HT-29 (cell line): ENCODE measurements at places on chromosomes 2 and 18.

- no peak for DNase-seq
These were observed 58.2 kb downstream of the KDM3A start for GRCh38 chr2:86499326-86499725.

DNA sequence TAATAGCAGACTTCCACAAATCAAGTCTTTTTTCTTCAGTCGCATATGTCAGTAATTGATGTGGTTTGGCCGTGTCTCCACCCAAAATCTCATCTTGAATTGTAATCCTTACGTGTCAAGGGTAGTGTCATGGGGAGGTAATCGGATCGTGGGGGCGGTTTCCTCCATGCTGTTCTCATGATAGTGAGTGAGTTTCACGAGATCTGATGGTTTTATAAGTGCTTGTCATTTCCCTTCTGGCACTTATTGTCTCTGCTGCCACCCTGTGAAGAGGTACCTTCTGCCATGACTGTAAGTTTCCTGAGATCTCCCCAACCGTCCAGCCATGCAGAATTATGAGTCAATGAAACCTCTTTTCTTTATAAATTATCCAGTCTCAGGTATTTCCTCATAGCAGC lies 478.8 kb downstream of the PTPRM start:
- DNase-seq, result no peak

DNA sequence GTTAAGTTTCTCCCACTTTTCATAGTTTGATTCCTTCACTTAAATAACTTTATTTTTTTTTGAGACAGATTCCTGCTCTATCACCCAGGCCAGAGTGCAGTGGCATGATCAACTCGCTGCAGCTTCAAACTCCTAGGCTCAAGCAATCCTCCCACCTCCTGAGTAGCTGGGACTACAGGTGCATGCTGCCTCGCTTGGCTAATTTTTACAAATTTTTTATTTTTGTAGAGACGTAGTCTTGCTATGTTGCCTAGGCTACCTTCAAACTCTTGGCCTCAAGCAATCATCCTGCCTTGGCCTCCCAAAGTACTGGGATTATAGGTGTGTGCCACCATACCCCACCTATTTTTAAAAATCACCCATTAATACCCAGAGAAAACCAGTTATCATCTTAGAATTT lies 14.2 kb upstream of the WIPF1 start:
- DNase-seq, result no peak

- DNase-seq, result no peak
These were observed 19.3 kb upstream of the CRIM1 start for GRCh38 chr2:36336321-36336720.

- no peak for DNase-seq
These were observed 1.5 kb downstream of the OSBPL1A start for GRCh38 chr18:24396082-24396633.

DNA sequence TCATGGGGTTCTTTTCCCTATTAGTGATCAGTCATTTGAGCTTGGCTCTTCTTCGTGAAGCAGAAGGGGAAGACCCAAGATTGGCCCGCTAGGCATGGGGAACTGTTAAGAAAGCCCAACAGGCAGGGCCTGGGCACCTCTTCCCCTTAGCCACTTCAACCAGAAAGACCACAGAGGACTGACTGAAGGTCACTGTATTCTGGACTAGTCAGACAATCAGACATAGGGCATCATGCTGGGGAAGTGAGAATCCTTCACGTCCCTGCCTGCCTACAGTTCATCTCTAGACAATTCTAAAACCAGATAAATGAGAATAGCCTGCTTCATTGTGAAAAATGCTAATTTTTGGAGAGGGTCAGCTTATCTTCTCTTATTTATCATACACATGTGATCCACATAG lies 28.1 kb downstream of the FAP start:
- DNase-seq, result no peak

GRCh38 chr18:47404845-47405244 lies 153.4 kb upstream of the SKOR2 start:
- DNase-seq, result no peak

DNA sequence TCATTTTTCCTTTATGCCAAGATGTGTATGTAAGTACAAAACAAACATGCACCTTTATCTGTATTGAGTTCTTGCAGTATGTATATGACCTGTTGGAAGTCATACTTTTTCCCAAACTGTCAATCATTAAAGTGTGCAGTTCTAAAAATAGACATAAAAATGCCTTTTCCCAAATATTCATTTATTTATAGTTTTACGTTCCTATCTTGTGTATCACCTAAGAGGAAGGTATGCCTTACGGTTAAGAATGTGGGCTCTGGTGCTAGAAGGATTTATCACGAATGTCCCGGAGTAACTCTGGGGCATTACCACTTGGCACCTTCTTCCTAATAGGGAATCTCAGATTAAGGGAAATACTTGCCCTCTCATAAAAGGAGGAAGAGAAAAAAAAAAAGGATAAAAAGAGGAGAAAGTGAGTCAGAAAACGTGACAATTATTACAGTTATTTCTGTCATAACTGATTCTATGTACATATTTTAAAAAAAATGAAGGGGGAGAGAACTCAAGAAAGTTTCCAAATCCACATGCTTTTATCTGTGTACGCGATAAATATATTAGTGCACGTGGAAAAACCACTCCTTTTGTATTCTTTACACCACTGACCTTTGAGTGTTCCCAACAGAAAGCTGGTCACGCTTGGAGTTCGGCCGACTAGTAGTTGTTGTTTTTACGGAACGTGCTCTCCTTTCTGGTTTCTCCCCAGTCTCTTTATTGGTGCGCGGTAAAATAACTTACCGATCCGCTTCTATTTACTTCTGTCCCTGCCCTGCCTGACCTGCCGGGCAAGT lies 721 bp downstream of the MCEE start:
- peak; percentile 44 for DNase-seq

DNA sequence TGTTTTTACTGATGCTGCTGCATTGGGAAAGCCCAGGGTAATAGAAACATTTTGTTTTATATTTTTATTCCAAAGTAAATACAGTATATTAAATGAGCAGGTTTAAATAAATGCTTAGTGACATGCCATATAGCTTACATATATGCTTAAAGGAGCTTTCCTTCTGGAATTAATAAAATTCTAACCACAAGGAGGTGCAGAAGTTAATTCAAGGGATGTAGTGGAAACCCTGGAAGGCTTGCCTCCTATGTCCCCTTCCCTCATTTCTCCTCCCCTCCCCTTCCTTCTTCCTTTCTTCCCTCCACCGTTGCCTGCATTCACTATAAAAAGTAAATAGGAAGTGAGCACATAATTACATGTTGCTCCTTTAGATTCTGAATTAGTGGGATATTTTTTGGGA lies 96.3 kb downstream of the UBE2E3 start:
- no peak for DNase-seq

GRCh38 chr2:113877711-113878598 lies 11.9 kb upstream of the ACTR3 start:
- peak; percentile 81 for DNase-seq

DNA sequence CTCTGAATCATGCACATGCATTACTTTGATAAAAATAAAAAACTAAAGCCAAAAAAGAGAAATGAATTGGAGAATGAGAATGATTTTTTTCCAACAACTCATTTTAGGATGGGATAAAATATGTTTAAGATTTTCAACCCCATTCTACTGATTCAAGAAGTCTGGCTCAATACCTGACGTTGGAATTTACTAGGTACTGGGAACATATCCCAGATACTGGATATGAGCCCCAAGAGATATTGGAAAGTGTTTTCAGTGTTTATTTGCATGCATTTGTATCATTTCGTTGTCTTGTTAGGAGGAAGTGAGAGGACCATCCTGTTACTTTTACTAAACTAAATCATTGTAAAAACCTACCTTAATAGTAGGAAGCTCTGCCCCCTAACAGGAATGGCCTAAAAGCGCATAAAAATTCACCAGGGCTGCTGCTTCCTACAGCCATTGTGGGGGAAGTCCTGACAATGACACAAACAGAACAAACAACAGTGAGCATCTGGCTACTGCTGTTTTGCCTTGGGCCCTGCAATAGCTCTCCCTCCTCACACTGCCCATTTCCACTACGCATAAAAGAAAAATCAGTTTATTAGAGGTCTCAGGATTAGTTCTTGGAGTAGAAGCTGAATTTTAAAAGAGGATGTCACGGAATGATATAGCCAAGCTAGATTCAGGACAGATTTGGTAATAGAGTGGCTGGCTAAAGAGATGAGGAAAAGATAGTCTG lies 35.2 kb downstream of the ANKAR start:
- no peak for DNase-seq

GRCh38 chr18:74598350-74599001 lies 806 bp downstream of the ZNF407 start:
- DNase-seq, result peak; percentile 34

DNA sequence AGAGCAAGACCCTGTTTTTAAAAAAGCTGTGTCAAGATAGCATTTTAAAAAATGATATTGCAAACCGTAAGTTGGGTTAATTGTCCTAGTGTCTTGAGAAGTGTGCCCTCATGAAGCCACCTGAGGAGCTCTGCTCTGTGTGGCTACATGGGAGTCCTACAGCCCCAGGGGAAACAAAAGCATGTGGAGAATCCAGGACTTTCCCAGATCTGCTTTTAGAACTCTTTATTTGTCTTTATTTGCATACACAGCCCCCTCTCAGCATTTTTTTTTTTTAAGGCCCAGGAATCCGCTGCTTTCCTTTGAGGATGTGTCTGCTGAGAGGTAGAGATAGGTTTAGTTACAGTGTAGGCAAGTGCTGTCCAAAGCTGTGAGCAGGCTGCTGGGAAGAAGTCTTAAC lies 219.2 kb downstream of the FHOD3 start:
- no peak for DNase-seq

DNA sequence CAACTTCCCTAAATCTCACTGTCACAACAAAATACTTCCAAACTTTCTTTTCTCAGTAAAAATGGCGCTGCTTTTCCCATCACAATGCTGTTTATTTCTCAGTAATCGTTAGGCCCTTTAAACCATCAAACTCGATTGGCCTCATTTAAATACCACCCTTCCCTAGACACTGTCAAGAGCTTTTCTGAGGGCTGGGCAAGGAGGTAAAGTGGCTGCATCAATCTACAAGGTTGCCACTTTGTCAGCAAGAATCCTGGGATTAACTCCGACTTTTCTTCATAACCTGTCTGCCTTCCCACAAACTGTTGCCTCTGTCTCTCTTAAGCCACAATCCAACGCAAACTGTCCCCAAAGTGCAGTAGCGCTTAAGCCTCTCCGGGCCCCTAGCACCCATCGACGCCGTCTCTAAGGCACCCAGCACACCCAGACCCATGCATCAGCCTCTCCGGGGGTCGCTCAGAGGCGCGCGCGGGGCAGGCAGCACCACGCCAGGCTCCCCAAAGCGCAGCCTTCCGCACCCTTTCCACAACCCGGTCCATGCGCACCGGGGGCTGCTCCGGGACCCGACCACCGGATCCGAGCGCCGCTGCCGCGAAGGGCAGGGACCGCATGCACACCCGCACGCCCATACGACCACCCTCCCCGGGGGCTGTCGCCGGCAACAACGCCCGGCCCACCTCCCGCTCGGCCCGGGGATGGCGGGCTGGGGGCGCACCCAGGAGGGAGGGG lies 683 bp downstream of the MBOAT2 start:
- DNase-seq, result no peak

DNA sequence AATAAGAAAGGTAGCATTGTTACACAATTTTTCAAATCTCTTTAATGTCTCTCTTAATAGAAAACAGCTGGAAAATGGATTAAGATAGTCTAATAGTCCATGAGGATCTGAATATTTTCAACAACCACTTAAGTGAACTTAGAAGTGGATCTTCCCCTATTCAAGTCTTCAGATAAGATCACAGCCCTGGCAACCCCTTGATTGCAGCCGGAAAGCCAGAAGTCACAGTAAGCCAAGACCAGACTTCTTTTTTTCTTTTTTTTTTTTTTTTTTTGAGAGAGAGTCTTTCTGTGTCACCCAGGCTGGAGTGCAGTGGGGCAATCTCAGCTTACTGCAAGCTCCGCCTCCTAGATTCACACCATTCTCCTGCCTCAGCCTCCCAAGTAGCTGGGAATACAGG lies 18.6 kb upstream of the ZC3H15 start:
- no peak for DNase-seq

DNA sequence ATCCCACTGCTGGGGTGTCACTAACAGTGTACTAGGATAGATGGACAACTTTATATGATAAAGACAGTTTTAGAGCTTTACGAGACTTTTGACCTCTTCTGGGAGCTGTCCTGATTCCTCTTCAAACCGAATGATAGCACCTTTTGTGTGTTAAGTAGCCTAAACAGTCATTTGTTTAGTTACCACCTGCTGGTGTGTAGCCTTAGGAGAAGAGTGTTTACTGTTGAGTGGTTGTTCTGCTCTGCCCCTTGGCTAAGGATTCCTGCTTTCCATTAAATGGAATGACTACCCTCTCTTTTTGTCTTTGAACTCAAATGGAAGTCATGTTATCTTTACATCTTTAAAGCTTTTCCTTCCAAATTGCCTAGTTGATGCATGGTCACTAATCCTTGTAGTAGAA lies 28.0 kb upstream of the MGAT5 start:
- no peak for DNase-seq

DNA sequence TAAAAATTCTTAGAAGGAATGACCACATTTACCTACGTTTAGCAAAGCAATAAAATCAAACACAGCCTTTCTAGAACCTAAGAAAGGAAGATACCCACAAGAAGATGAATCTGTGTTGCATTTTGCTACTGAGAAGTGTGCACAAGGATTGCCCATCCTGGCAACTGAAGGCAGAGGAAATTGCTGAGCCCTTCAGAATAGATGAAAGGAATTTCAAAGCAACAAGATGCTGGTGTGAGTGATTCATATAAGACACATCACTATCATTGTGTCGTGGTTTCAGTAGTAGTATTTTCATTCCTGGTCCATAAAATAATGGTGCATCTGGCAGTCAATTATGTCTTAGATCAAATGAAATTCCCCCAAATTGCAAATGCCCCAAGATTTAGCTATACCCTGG lies 48.4 kb upstream of the ANKRD44 start:
- no peak for DNase-seq

DNA sequence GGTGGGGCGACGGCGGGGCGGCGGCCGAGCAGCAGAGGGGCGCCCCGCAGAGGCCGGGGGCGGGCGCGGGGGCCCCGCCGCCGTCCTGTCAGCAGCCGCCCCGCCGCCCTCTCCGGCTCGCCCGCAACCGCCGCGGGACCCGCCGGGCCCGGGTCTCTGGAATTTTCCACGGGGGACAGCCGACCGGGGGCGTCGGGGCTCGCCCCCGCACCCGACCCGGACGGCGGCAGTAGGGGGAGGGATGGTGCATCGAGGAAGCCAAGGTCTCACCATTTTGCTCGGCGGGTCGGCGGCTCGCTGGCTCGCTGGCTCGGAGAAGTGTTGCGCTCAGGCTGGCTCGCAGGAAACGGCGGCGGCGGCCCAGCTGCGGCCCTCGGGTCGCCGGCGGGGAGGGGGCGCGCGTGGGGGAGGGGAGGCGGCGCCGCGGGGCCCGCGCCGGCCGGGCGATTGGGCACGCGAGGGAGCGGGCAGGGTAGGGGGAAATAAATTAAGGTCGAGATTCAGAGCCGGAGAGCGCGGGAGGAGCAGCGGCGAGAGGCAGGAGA lies 405 bp downstream of the PPP3R1 start:
- peak; percentile 4 for DNase-seq

DNA sequence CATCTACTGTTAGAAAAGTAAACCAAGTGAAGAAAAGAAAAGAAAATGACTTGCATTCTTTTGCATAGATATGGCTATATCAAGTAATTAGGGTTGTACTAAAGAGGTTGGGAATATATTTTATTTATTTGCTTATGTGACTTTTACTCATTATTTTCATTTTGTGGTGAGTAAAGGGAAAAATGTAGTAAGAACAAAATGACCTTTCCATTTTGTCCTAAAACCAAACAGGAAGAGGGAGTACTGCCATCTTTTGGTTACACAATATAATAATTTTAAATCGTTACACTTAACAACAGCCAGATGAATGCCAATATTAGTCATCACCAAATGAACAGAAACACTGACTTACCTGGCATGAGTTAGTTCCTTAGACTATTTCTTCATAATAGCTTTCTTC lies 47.3 kb upstream of the NDUFV2 start:
- DNase-seq, result peak; percentile 38
